ENCODE measurements at places on chromosomes 12 and 14.
A peak's percentile ranks its signal among the peaks of the same experiment; 100 is the strongest.

DNA sequence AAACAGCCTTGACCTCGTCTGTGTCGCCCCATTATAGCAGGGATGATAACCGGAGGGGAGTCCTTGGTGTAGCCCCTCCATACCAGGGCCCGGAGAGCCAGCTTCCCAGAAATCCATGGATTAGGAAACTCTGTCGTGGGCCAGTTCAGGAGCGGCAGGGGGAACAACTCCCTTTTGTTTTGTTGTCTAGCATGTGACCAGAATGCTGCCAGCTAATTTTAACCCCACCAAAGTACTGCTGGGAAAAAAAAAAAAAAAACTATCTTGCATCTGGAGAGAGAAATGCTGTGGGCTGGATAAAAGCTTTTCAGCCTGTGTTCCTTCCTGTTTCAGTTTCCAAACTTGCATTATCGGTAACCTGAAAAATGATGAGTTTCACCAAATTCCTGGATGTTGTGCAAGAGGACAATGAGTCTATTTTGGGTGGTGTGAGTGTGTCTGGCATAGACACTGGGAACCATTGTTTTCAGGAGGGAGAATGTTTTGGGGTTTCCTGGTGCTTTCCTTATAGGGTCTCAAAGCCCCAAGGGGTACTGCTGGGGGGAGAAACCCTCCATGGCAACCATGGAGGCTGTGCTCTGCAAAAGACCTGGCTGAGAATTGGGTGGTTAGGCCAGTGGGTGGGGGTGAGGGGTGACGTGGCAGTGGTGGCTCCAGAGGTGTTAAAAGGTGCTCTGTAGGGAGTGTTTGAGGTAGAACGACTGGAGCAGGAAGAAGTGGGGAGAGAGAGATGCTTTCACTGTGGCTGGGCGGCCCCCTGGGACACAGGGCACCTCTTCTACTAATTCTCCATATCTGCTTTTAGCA is 14.9 kb upstream of the IRF2BPL start:
- no peak for DNase-seq

- DNase-seq, result no peak
These were observed 77.3 kb downstream of the DAAM1 start for GRCh38 chr14:59265808-59266207.

GRCh38 chr14:35122696-35123387 is 490 bp downstream of the PRORP start:
- peak; percentile 6 for DNase-seq

GRCh38 chr12:128387811-128388422 is 120.9 kb downstream of the TMEM132C start:
- DNase-seq, result no peak

DNA sequence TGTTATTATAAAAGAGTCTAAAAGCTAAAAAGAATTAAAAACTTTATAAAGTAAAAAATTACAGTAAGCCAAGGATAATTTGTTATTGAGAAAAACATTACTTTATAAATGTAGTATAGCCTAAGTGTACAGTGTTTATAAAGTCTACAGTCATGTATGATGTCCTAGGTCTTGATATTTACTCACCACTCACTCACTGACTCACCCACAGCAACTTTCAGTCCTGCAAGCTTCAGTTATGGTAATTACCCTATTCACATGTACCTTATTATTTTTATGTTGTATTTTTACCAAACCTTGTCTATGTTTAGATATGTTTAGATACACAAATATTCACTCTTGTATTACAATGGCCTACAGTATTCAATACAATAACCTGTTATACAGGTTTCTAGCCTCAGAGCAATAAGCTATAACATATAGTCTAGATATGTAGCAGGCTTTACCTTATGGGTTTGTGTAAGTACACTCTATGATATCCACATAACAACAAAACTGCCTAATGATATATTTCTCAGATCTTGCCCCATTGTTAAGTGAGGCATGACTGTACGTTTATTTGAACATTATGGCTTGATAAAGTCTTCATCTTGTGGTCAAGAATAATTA is 113.7 kb upstream of the KITLG start:
- DNase-seq, result no peak

GRCh38 chr12:113726254-113726819 is 239.8 kb downstream of the RBM19 start:
- DNase-seq, result no peak

- DNase-seq, result no peak
These were observed 218.2 kb downstream of the PRKD1 start for GRCh38 chr14:29709490-29709889.

GRCh38 chr14:79960288-79960687 is 251.0 kb downstream of the DIO2 start:
- DNase-seq, result no peak

GRCh38 chr14:71135911-71136310 is 228.7 kb downstream of the PCNX1 start:
- DNase-seq, result no peak

DNA sequence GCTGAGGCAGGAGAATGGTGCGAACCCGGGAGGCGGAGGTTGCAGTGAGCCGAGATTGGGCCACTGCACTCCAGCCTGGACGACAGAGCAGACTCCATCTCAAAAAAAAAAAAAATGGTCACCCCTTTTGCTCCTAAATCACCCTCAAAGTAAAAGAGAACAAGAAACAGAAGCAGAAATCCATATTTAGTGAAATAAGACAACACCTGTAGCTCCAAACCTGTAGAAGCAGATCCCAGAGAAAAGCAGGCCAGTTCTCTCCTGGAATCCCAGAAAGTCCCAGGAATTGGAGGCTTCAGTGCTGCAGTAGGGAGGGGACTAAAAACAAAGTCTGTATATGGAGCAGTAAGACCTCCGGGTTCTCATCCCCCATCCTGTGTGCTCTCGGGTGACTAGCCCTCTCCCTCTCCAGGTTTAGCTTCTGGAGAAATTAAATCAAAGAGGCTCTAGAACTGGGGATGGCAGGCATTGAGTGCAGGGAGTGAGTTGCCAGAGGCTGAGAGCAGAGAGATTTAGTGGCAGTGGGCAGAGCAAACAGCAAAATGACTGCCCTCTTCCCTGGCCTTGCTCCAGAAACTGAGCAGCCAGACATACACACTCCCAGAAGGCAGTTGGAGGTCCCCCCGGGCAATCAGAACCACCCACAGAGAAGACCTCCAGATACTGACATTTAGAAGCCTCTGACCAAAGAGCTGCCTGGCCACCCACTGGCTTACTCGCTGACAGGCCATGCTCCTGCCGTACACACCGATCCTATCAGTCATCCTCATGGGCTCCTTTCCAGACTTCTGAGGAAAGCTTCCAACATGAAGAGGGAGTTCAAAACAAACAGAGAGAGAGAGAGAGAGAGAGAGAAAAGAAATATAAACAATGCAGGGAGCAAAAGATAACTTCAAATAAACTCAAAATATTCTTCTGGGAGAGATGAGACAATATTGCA is 6.3 kb upstream of the MLXIP start:
- DNase-seq, result no peak

DNA sequence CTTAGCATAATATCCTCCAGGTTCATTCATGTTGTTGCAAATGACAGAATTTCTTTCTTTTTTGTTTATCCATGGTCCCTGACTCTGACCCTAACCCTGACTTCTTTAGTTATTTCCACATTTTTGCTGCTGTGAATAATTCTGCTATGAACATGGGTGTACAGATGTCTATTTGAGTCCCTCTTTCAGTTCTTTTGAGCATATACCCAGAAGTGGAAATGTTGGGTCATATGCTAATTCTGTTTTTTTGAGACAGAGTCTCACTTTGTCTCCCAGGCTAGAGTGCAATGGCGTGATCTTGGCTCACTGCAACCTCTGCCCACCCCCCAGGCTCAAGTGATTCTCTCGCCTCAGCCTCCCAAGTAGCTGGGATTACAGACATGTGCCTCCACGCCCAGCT is 33.1 kb downstream of the KNTC1 start:
- no peak for DNase-seq

- DNase-seq, result no peak
These were observed 27.7 kb downstream of the CLMN start for GRCh38 chr14:95291859-95292542.

GRCh38 chr12:115313929-115314328 is 630.0 kb upstream of the TBX3 start:
- DNase-seq, result no peak

DNA sequence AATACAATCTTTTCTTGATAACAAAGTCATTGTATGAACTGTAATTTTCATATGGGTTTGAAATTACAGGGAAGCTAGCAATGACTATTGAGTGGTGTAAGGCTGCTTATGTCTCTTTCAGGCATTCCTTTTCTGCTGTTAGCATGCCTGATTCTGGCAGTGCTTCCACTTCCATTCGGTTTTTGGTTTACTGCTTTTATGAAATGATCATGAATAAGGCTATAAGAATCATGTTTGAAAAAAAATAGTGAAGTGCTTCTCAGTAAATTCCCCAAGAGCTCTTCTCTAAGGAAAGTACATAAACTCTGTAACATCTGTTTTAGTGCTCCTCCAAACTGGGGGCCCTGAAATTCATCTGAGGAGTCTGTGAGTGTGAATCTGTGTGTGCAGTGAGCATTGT is 434.0 kb upstream of the RGS6 start:
- DNase-seq, result no peak

- no peak for DNase-seq
These were observed 1031.3 kb downstream of the FSCB start for GRCh38 chr14:43475757-43476156.

DNA sequence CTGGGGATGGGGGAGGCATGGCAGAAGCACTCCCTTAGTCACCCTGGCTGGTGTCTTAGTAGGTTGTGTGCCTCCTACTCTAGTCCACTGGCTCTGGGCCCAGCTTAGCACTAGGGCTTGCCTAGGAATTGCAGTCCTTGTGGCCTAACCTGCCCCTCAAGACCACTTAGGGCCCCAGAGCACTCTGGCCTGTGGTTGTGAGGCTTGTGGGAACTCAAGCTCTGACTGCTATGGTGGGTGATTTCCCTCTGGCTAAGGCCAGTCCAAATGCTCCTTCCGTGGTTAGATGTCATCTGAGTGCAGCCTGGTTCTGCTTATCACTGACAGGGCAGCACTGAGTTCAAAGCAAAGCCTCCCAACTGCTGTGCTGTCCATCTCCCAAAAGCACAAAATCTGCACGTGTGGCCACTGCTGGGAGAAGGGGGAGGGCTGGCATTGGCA is 20.2 kb downstream of the FGD4 start:
- no peak for DNase-seq

DNA sequence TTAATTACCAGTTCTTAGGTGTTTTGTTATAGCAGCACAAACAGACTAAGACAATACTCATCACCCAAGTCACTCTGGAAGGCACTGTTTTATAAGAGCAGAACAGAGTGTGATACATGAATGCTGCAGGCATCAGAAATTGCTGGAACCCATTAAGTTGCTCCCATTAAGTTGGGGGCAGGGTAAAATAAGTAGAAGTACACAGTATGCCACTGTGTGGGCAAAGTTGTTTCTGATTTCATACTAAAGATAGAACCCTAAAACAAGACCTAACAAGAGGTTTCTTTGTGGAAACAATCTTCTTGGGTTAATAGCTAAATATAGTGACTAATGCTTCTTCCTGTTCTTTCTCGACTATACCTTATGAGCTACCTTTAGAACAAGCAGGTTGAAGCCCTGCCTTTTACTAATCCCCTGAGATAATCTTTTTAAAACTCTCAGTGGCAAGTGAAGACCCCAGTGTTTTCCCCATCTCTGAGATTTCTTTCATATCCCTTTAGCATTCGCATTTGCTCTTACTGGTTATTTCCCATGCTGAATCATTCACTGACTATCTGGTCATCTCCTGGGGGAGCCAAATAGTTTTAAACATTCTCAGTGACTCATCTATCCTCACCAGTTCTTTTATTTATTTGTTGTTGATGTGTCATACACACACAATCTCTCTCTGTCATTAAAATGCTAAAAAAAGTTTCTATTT is 52.3 kb downstream of the SOCS2 start:
- no peak for DNase-seq

GRCh38 chr14:54472315-54472714 is 16.5 kb downstream of the GMFB start:
- DNase-seq, result no peak

DNA sequence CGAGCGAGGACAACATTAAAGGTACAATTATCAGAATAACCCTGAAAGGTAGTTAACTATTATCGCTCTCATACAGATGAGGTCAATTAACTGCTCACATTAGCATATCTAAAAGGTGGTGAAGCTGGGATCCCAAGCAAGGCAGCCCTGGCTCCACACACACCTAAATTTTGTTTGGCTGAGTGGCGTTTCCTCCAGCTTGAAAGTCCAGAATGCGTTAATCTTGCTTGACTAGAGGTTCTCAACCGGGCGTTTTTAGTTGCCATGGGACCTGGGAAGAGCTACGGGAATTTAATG is 531 bp downstream of the DLGAP5 start:
- DNase-seq, result no peak

- DNase-seq, result no peak
These were observed 6.6 kb downstream of the ITPR2 start for GRCh38 chr12:26826437-26826836.

GRCh38 chr14:102303664-102304063 is 1.3 kb downstream of the MOK start:
- DNase-seq, result no peak

DNA sequence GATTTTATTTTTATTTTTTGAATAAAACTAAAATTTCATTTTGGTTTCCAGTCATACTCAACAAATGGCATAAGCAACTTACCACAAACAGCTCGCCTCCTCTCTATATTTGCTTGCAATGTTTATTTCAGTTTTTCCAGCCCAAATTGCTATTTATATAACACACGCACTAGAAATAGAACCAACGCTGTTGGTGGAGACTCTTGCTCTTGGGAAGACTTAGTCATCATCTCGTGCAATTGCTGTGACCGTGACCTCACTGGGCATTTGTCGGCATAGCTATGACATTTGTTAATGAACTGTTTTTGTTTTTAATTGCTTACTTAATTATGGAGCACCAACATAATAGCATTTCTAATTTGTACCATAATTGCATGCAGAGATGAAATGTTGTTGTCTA is 153.1 kb upstream of the OTX2 start:
- no peak for DNase-seq
